Stimulated activated CD8-positive, alpha-beta memory T cell treated with anti-CD3 and anti-CD28 coated beads, Interleukin-15, amount 100 ng/mL, for 48 hours (primary cell): ENCODE measurements at places on chromosomes 4 and X.

DNA sequence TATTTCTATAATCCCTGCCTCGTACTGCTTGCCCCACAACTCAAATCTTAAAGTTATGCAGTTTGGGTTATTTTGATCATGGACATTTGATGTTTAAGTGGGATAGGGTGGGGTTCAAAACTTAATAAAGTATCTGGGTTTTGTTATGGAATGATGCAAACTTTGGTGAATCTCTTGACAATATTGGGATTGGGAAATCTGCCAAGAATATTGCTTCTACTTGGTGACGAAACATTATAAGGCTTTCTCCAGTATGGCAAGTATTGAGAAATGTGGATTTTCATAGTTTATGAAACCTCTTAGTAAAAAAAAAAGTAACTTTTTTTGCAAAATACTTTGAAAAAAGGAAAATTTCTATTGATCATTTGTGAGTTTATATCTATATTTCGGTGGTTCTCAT lies 130.8 kb upstream of the SFRP2 start:
- no peak for DNase-seq

GRCh38 chrX:123525123-123525725 lies 207.6 kb downstream of the THOC2 start:
- no peak for DNase-seq

DNA sequence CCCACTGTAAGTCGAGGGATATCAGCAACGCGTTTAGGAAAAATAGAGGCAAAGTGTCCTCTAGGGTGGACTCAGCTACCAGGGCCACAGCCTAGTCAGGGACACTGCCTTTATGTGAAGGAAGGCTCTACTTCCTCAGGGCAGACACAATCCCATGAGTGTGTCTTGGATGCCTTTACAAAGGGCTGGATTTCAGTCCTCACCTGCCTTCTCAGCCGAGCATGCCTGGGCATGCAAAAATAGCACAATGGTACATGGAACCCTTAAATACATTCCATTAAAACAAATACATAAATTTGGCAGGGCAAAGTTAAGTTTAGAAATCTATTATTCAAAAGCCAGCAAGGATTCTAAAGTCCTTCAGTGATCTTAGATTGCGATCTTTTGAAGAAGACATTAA lies 51.1 kb downstream of the DMD start:
- DNase-seq, result no peak

GRCh38 chr4:121283319-121283718 lies 97.5 kb downstream of the QRFPR start:
- no peak for DNase-seq

- DNase-seq, result no peak
Measured at GRCh38 chr4:1459081-1459721, 53.0 kb upstream of the NKX1-1 start.

- DNase-seq, result no peak
Measured at GRCh38 chr4:146550161-146550560, 28.4 kb upstream of the SLC10A7 start.

DNA sequence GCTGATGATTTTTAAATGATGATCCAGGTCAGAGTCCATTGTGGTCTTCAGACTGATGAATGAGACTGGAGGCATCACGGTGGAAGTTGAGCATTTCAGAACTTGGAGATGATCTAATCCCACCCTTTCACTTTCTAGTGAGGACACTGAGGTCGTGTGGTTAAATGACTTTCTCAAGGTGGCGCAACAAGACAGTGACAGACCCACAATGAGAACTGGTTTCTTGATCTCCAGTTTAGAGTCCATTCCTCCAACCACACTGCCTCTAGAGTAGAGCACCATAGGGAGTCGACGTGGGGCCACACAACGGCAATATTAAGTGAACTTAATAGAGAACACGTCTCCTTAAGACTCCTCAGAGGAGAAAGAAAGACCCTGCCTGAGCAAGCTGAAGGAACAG lies 381.0 kb downstream of the UNC5C start:
- DNase-seq, result no peak

DNA sequence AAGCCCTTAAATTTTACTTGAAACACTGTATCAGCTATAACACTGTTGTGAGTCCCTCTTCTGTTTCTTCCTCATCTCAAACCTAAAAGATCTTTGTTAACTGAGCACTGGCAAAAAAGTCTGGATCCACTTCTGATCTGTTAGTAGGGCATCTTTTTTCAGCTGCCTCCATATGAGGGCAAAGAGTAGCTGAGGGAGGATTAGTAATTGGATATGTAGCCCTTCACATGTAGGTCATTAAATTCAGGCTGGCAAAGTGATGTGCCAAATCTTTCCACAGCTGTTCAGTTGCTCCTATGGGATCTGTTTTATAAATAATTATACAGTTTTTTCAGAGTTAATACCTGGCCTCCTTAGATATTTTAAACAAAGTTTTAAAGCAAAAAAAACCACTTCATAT lies 1.1 kb upstream of the TRMT10A start:
- no peak for DNase-seq

GRCh38 chr4:6892190-6892908 lies 17.3 kb upstream of the TBC1D14 start:
- no peak for DNase-seq

GRCh38 chrX:140548985-140549384 lies 44.1 kb upstream of the SOX3 start:
- DNase-seq, result no peak

DNA sequence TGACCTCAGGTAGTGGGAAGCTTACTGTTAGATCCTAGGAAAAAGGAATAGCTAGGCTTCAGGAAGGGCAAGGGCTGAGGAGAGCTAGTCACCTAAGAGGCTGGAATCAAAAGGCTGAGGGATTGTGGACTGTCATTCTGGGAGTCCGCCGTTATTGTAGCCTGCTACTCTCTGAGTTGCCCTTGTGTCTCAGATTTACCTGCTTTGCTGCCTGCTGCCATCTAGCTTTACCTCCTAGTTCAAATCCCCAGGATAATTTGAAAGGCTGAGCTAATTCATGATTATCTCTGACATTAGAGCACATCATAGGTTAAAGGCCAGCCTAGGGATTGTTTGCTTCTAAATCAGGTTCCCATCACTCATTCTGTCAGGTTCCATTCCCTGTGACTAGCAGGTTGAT lies 120.2 kb downstream of the FHIP1A start:
- DNase-seq, result no peak

DNA sequence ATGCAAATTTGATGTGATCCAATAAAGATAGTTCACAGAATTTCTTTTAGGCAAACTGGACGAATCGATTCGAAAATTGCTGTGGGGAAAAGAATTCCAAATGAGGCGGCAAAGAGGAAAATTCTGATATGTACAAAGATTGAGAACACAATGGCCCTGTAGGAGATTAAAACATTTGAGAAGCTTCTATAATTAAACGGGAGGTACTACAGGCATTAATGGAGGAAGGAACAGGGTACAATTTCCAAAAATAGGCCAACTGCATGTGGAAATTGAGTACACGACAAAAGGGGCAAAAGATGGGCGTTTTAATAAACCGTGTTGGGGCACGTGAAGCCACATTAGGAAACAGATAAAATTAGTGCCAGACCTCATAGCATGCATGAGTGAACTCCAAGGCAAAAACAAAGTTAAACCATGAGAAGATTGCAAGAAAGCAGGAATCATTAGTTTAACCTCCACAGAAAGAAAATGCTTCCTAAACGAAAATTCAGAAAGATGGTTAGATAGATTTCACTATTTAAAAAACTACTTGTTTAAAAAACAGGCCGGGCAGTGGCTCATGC lies 68.4 kb downstream of the DHRSX start:
- DNase-seq, result no peak

- DNase-seq, result no peak
Measured at GRCh38 chr4:152705903-152706302, 26.1 kb upstream of the TMEM154 start.

GRCh38 chr4:133151691-133152329 lies 2.7 kb downstream of the PCDH10 start:
- no peak for DNase-seq

DNA sequence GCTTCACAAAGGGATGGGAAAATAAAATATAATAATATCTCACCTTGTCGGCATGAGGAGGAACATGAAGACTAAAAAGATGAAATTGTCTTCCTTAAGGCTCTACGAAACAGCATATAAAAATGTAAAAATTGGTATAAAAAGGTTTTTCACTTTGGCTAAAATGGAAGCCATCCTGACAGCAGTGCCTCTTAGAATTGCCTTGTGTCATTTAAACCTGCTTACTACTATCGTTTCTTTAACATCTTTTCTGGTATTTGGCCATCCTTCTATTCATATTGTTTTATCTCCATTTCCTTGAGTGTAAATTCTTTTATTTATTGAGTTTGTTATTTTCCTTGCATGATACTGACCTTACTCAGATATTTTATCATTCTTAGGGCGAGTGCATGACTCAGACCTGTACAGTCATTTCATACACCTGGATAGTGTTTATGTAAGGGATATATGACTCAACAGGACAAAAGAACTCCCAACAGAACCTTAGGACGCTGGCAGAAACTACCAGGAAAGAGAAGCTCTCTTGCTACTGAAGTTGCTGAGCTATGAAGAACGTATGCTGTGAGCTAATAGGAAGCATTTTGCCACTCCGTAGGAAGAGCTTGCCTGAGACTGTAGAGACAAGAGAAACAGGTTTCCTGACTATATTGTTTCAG lies 5.8 kb upstream of the CDKN2AIP start:
- no peak for DNase-seq

GRCh38 chrX:4043951-4044350 lies 330.5 kb upstream of the PRKX start:
- no peak for DNase-seq

DNA sequence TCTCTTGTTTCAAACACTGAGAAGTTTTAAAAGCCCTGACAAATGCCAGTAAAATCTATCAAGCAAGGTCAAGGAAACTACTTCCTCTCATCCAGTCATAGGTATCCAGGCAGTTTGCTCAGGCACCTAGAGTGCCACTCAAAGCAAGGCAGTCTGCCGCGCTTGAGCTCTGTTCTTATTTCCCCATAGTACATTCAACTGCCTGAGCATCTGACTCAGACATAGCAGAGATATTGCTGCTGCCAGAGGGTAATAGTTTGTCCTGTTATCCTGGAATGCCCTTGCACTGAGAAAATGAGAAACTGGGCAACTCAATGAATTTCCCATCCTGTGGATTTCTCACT lies 16.1 kb upstream of the ATP8A1 start:
- DNase-seq, result no peak

DNA sequence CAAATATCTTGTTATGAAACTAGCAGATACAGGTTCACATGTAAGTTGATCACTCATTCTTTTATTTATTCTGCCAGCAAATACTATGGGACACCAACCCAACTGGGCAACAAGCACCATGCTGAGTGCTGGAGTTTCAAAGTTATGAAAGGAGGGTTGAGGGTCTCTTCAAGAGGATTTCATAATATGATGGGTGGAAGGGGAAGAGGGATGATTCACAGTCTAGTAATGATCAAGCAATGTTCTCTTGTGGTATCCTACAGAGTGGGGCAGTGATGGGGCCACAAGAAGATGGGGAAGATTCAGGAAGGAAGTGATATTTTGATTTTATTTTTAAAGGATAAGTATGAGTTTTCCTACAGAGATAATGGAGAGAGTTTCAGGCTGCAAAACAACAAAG lies 46.2 kb upstream of the TXK start:
- DNase-seq, result no peak

DNA sequence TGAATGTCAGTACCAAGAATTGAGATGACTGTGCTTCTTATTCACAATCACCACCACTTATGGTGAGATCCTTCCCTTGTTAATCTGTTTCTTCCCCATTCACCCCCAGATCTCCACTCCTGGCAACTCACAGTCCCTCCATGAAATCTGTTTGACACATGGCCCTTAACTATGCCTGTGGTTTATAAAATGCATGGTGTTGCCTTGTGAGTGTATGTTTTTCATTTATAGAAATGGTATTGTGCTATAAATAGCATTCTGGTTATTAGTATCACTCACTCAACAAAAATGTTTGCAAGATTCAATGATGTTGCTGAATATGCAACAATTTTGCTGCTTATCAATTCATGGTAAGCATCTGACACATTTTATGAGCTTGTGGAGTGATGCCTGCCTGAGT lies 131.0 kb downstream of the PRKX start:
- no peak for DNase-seq

GRCh38 chr4:150211799-150212445 lies 133.7 kb downstream of the DCLK2 start:
- DNase-seq, result no peak

DNA sequence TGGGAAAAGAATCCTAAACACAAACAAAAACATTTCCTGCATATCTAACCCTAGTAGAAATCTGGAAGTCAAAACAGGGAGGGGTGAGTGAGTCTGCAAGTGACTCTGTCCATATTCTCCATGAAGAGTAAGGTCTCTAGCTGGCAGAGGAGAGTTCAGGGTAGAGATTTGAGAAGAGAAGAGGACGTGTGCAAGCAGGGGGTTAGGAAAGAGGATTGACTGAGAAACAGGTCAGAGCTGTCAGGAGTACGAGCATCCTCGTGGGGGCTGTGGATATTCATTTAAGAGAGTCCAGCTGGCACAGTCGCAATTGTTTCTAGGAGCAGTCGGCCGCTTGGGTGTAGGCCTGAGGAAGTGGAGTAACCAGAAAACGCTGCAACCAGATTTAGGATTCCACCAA lies 27.9 kb downstream of the PROM1 start:
- no peak for DNase-seq

- no peak for DNase-seq
Measured at GRCh38 chr4:70868778-70869177, 29.1 kb upstream of the GRSF1 start.

- no peak for DNase-seq
Measured at GRCh38 chr4:128161138-128161537, 100.0 kb downstream of the LARP1B start.

GRCh38 chr4:143358923-143359643 lies 22.4 kb downstream of the GAB1 start:
- no peak for DNase-seq

GRCh38 chr4:80367737-80368136 lies 32.2 kb downstream of the CFAP299 start:
- DNase-seq, result no peak
